Endothelial cell of coronary artery (primary cell): ENCODE measurements at places on chromosomes 13 and 19. TPM values are rescaled to one million over a fixed set of nuclear protein-coding genes. Genes with fewer than 3 reads are reported as not detected.

The PRTN3 gene
- not detected in 2 replicates for total RNA-seq

The CLDND2 gene
- 0.18 TPM in 1 of 2 replicates, not detected in the other for total RNA-seq

The CEACAM16 gene
- total RNA-seq = 0.09 TPM in 1 of 2 replicates, not detected in the other

The SLC25A41 gene
- total RNA-seq = under 0.01 and 0.09 TPM in 2 replicates

The HMGB1 gene
- 294 and 335 TPM in 2 replicates for total RNA-seq

The ALDH16A1 gene
- 31.3 and 66.9 TPM in 2 replicates for total RNA-seq

The FBN3 gene
- total RNA-seq = not detected in 2 replicates

The REEP6 gene
- 0.75 and 0.99 TPM in 2 replicates for total RNA-seq

The CLEC11A gene
- total RNA-seq = 17.5 and 22.1 TPM in 2 replicates
